Fibroblast of skin of back (primary cell): ENCODE measurements at places on chromosomes 13 and 19.

DNA sequence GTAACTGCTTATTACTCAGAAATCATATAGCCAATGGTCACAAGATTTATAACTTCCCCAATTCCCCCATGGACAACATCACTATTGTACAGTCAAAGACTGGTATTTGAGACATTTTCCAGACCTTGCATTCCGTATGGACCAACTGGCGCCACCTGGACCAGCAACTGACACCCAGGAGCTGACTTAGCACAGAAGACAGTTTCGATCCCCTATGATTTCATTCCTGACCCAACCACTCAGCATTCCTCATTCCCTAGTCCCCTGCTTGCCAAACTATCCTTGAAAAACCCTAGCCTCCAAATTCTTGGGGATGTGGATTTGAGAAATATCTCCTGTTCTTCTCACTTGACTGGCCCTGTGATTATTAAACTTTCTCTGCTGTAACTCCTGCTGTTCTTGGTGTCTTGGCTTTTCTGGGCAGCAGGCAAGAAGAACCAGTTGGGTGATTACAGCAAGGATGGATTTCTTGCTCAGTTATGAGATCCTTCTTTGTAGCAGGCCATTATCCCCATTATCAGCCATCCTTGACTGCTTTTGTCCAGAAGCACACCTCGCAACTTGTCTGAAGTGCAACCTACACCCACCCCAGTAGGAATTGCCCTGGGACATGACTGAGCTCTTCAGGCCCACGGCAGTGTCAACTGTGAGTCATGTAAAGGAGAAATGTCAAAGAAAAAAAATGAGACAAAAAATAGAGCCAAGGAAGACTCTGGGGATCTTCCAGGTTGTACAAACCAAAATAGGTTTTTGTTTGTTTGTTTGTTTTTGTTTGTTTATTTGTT, 13.7 kb upstream of the MAP3K10 start:
- no peak for DNase-seq

GRCh38 chr19:1315470-1316166, 29.9 kb downstream of the EFNA2 start:
- peak; percentile 40 for DNase-seq

DNA sequence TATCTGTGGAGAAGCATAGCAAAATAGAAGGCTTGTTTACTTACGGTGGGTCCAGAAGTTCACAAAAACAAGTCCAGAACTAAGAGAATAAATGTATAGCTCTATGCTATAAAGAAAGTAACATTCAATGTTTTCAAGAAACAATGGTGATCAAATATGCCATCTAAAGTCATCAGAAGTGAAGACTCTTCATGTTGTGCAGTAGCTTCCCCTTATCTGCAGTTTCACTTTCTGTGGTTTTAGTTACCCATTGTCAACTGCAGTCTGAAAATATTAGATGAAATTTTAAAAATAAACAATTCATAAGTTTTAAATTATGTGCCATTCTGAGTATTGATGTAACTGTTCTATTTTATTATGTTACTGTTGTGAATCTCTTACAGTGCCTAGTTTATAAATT, 72.5 kb downstream of the EDNRB start:
- DNase-seq, result no peak

DNA sequence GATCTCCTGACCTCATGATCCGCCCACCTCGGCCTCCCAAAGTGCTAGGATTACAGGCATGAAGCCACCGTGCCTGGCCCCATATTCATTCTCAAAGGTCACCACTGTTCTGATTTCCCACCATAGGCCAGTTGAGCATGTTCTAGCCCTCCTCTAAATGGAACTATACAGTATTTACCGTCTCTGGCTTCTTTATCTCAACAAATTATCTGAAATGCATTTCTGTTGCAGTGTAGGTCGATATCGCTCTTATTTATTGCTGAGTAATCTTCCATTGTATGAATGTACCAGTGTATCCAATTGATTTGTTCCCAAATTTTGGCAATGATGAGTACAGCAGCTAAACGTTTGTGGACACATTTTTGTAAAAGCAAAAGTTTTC, 15.4 kb downstream of the SLC1A5 start:
- DNase-seq, result no peak

- peak; percentile 59 for DNase-seq
Observed at GRCh38 chr13:36297366-36298338, at the start of gene CCDC169. CCDC169 (minus strand) TSS chr13:36297814; CDS start chr13:36297719, 95 bp downstream.
